ENCODE measurements at places on chromosomes 1 and 21.

DNA sequence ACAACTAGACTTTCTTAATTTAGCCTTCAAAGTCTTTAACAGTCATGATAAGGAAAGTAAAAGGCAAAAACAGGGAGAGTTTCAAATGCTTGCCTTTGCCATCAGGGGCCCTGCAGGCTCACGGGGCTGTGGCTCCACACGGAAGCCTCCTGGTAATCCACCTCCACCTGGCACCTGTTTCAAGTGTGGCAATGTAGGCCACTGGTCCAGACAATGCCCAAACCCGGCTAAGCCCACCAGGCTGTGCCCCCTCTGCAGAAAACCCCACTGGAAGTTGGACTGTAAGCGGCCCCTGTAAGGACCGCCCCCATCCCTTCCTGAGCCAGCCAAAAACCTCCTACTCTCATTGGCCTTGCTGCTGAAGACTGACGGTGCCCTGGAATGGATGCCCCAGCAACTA, 32.5 kb downstream of the VN1R5 start:
- no peak for DNase-seq

DNA sequence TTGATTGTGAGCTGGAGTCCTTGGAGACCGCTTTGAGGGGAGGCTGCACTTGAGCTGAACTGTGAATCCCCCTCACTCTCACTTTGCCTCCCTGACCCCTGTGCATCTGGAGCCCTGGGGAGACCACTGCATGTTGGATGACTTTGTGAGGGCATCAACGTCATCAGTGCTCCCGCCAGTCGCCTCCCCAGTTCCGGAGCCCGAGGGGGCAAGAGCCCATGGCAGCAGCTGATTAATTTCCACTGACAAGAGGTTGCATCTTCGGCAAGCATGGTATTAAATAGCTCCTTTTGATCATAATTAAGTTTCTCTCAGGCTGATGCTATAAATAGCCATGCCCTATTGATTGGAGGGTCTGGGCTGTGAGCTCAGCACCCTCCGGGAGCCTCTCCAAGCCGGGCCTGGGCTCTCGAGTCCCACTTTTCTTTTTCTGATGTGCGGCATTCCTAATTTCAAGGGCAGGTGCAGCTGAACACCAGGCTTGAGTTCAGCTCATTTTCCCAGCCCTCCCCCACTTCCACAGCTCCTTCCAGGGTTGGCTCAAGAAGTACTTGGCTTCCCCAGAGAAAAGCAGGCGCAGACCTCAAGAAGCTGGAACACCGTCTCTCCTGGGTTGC, 33.2 kb downstream of the KCND3 start:
- DNase-seq = no peak

- no peak for DNase-seq
These were observed 5.4 kb downstream of the TNN start for GRCh38 chr1:175073061-175073460.

GRCh38 chr1:206666954-206667665, 17.6 kb upstream of the MAPKAPK2 start:
- no peak for DNase-seq

DNA sequence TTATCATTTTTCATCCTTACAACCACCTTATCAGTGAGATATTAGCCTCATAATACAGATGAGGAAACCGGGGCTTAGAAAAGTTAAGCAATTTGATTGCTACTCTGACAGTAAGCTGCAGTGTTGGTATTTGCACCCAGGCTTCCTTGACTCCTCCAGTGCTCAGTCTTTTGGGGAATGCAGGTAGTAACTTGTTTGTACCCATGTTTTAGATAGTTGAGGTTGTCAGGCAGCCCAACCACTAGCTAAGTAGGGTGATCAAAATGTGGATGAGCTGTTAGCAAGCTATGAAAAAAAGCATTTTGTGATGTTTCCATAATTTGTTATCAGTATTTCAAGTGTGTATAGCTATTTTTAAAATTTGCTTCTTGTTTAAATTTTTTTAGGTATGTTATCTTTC, 80.8 kb downstream of the SASS6 start:
- DNase-seq = no peak

GRCh38 chr1:63892632-63893395, 119.0 kb downstream of the ROR1 start:
- peak; percentile 5 for DNase-seq

DNA sequence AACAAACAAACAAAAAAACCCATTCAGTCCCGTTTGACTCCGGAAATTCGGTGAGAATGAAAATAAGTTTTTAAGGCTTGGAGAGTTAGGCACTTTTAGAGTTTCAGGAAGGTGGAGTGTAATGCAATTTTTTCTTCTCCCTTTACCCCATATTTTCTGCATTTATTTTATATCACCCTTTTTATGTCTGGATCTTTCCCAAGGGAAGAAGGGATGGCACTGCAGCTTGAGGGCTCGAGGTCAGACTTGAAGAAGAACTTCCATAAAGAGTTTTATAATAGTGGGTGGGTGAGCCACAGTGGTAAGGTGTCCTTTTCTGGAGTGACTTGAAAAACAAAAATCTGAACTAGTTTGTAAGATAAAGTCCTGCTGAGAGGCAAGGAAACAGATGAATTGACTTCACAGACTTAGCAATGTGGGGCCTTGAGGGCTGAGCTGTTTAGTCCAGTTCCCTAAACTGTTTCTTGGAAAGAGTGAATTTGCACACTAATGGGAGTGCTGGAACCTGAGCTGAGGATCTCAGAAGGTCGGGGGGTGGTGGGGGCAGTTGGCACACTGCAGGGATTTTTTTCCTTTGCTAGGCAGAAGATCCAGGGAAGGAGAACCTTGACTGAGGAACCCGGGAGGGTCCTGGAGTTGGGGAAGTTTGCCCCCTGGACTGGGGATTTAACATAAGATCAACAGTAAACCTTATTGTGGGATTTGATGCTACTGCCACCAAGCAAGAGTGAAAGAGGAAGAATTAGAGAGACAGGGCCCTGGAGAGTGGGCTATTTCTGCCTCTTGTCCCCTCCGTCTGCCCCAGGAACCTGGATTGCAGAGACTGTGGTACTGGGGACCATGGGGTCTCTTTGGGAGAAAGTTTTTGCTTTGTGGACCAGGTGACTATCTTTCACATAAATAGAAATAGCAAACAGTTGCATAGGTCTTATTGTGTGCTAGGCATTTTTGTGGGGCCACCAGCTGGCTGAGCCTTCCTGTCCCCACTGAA, 1.8 kb upstream of the MEX3A start:
- no peak for DNase-seq

- peak; percentile 7 for DNase-seq
These were observed 7.3 kb downstream of the SLC1A7 start for GRCh38 chr1:53134961-53135734.

- DNase-seq = no peak
These were observed 31.2 kb upstream of the CDC14A start for GRCh38 chr1:100321100-100321493.

- no peak for DNase-seq
These were observed 547.2 kb upstream of the NCAM2 start for GRCh38 chr21:20451046-20451445.

GRCh38 chr1:4526747-4527146, 127.7 kb upstream of the AJAP1 start:
- no peak for DNase-seq

DNA sequence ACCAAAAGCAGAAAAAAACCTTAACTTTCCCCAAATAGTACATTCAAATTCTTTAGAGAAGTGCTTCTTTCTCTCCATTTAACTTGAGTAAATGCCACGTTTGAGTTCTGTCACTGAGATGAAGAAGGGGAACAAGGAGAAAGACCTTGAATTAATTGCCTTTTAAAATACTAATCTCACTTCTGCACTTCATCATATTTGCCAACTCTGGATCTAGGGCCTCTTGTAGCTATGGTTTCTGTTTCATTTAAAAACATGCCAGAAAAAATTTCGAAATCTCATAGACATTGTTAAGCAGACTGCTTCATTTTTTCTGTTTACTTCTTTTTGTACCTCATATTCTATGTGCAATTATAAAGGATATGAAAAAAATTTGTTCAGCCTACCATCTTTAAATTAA, 24.6 kb downstream of the MIXL1 start:
- DNase-seq = no peak

- DNase-seq = no peak
These were observed 101.1 kb downstream of the NPHP4 start for GRCh38 chr1:5891137-5891536.

DNA sequence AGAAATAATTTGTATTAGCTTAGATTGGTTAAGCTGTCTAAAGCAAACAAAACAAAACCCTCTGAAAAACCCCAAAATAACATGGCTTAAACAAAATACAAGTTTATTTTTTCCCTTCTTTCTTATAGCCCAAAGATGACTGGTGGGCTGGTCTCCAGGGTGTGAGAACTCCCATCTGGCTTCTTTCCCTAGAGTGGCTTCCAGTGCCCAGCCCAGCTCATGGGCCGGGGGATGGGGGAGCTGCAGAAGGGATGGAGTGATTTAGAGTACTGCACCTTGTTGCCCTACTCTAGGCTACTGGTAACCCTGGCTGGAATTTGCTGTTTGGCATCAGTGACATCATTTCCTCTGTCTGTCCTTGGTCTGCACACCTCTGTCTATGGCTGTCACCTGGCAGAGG, 223.0 kb downstream of the PBX1 start:
- DNase-seq = no peak

DNA sequence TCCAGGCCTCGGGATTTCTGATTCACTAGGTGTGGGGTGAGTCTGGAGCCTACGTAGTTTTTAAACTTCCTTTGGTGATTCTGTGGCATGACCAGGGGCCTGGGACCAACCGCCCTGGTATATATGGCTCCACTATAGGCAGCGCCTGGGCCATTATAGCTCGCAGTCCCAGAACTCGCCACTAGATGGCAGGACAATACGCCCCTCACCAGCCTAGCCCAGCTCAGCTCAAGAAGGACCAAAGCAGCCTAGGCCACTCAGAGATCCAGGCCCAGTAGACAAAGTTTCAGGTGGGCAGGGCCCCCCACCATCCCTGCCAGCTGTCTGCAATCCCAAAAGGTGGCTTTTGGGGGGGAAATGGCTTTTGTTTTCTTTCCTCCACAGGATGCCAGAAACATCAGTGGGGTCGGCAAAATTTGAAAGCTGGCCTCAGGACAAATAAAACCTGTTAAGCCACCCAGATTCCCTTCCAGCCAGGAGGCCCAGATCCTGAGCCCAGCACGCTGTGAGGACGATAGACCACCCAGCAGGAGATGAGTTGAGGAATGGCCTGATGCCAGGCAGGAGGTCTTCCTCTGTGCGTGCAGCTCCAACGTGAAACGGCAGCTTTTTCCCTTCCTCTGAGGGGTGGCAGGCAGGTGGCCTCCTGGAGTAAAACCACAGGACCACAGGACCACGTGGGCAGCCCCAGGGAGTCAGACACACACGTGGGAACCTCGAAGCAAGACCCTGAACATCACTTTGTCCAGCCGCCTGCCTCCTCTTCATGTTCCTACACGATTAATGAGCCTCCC, 24.8 kb upstream of the TMEM51 start:
- peak; percentile 67 for DNase-seq

- no peak for DNase-seq
These were observed 119.6 kb upstream of the CACYBP start for GRCh38 chr1:174880171-174880570.

DNA sequence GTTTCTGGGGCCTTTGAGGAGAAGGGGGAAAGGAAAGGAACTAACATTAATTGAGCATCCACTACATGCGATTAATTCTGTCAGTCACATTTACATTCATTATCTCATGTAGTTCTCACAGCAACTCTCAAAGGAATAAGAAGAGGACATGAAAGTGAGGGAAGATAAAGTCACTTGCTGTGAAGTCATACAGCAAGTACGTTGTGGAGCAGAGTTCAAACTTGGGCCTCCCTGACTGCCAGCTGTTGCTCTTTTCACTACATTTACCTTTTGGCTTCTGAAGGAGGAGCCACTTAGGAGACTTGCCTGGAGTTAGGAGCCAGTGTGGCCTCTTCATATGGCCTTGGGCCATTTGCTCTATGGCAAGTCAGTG, 6.2 kb downstream of the ZNF691 start:
- no peak for DNase-seq

DNA sequence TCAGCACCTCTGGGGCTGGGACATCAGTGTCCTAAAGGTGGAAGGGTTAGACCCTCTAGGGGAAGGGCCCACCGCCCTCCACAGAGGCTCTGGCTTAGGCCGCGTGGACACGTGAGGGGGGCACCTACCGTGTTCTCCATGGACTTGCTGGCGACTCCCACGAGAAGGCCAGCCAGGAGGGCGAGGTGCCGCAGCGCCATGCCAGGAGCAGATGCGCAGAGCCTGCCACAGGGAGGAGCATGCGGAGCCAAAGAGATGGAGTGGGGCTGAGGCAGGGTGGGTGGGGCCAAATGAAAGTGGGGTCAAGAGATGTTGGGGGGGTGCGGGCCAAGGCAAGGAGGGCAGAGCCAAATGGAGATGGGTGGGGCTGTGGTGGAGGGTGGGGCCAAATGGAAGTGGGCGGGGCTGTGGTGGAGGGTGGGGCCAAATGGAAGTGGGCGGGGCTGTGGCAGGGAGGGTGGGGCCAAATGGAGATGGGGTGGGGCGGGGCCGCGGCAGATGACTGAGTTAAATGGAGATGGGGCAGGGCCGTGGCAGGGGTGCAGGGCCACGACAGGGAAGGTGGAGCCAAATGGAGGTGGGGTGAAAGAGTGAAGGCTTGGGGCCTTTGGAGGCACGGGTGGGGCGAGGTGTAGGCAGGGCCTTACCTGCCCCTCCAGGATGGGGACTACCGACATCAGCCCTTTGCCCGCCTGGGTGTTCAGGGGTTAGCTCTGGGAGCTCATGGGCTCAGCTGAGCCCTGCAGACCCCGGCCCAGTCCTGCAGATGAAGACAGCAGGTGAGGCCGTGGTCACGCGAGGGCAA, 17.4 kb upstream of the RNF223 start:
- DNase-seq = no peak

DNA sequence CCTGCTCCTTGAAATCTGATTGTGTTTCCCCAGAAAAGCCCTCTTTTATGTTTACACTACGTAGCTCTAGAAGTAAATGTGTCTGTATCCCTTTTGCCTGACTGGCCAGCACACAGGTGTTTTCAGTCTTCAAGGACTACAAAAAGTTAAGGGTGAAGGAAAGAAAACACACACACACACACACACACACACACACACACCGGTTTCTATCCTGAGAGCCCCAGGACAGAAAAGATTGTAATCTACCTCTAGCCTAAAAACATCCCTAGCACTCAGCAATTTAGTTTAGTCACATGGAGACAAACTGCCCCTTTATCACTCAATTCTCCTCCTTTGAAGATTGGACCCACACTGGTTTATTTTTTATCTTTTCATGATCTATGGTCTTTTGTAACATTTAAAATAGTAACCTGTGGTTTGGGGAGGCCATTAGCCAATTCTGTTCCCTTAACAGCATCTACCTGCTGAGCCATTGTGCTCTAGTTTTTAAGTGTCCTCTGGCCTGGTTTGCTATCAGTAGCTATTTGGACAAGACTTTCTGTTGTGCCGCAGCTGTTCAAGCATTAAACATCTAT, 15.8 kb upstream of the TRIM45 start:
- no peak for DNase-seq

DNA sequence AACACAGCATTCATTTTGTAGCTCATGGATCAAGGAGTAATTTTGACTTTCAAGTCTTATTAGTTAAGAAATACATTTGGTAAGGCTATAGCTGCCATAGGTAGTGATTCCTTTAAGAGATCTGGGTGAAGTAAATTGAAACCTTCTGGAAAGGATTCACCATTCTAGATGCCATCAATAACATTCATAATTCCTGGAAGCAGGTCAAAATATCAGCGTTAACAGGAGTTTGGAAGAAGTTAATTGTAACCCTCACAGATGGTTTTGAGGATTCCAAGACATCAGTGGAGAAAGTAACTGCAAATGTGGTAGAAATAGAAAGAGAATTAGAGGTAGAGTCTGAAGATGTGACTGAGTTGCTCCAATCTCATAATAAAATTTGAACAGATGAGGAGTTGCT, 216.6 kb downstream of the GREM2 start:
- no peak for DNase-seq

Data from CD4-positive, alpha-beta T cell treated with Interleukin-10 for 1 hour (primary cell).